ENCODE measurements at places on chromosomes 12 and 14.

- DNase-seq: no peak
Observed at GRCh38 chr14:35400648-35401421, 3.7 kb downstream of the NFKBIA start.

DNA sequence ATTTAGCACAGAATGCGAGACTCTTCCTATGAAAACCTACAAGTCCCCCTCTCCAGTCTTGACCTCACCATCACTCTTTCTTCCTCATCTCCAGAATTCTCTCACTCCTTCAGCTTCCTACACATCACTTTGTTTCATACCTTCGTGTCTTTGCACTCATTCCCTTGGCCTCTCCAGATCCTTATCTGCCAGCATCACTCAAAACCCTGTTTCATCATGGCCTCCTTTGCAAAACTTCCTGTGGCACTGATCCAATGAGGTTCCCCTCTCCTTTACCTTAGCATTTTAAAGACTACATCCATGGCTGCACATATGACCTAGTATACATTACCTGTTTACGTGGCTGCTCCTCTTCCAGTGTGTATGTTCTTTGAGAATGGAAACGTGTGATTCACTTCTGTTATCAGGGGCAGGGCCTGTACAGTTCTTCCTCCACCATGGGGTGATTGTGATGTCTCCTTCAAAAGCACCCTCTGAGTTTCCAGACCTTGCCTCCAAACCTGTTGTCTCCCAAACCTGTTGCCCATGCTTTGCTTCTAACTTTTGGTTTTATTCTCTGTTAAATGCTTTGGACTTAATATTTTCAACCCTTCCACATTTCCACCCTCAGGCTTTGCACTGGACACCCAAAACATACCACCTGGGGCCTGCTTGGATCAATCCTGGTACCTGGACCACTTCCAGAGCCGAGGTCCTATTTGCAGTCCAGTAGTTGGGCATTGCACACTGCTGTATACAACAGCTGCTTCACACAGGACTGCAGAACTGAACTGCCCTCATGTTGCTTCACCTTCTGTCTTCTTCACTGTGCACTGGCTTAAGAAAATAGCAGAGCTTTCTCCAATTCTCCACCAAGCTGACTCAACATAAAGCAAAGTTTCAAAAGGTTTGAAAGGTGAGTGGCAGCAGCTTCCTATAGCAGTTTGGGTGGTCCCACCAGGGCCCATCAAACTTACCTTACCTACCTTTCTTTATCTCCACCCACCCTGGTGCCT lies 131.7 kb downstream of the LLPH start:
- DNase-seq: no peak

GRCh38 chr12:47214771-47215170 lies 135.0 kb upstream of the AMIGO2 start:
- DNase-seq: no peak

DNA sequence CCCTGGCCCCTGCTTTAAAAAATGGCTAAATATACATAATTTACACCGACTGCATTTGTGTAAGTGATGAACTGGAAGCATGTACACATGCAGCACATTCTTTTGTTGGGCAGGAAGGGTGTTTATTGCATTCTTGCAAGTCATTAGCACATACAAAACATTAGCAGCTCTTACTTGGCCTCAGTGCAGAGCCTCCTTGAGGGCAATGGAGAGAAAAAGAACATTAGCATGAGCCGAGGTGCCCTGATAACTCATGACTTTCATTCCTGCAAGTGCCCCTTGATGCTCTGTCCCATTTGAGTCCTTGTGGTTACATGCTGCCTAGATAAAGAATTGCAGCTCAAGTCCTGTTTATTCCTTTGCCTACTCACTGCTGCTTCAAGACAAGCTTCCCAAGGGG lies 61.9 kb downstream of the PAX9 start:
- DNase-seq: no peak

DNA sequence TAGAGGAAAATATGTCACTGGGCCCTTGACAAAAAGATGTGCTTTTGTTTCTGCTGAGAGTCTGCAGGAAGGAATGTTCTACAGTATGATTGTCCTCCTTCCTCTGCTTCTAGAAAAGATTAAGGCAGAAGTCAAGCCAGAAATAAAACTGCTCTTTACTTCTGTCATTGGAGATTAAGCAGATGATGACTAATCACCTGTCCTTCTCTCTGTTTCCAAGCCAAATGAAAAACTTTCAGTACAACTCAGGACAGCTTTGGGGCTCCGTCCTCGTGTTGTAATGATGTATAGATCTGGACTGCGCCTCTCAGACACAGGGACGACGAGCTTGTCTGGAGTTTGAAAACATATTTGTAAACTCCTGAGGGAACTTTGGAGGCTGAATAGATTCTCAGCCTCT lies 159.3 kb downstream of the DYRK2 start:
- DNase-seq: no peak

DNA sequence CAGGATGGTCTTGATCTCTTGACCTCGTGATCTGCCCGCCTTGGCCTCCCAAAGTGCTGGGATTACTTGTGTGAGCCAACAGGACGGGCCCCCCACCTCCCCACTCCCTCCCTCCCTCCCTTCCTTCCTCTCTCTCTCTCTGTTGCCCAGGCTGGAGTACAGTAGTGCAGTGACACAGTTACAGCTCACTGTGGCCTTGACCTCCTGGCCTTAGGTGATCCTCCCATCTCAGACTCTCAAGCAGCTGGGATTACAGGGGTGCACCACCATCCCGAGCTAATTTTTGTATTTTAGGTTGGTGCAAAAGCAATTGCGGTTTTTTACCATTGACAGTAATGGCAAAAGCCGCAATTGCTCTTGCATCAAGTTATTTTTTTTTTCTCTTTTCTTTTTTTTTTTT lies 19.2 kb upstream of the ANAPC5 start:
- no peak for DNase-seq

- DNase-seq: no peak
Observed at GRCh38 chr14:83171761-83172160, 1638.1 kb upstream of the SEL1L start.

Measured in liver (tissue), 10 donors.